ENCODE measurements at places on chromosomes 5 and 9.

GRCh38 chr9:4620057-4620765 is 41.9 kb upstream of the PLPP6 start:
- DNase-seq = no peak

DNA sequence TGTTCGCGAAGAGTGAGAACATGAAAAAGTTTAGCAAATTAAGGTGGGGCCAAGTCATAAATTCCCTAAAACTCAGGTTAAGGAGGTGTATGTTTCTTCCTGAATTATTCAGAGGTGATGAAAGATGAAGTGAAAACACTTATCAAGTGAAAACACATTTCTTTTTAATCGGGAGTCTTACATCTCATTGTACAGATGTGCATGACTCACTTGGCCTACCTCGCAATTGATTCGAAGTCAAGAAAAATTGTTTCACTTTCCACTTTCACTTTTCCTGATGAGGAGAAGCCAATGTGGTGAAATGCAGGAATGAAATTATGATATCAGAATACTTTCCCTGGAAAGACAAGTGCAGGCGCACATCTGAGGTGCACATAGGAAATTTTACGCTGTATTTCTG is 78.7 kb downstream of the SLC25A46 start:
- no peak for DNase-seq

GRCh38 chr5:132065951-132066701 is 5.7 kb downstream of the IL3 start:
- no peak for DNase-seq

GRCh38 chr5:173032730-173033129 is 23.4 kb upstream of the CREBRF start:
- no peak for DNase-seq

DNA sequence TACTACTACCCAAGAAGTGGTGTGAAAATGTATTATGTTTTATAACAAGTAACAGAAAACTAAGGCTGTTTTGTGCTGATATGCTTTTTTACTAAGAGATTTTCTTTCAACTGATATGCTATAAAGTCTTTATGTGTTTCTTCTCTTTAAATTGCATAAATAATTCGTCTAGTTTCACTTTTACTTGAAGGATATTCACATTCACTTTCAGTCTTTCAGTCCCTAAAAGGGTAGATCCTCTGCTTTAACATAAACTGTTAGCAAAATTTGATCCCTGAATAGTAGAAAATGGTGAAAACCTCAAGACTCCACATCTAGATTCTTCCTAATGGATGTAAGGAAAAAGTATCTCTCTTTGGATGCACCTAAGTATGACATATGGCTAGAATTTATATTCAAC is 69.0 kb upstream of the FST start:
- DNase-seq = no peak
